ENCODE measurements at places on chromosomes 4 and X.

DNA sequence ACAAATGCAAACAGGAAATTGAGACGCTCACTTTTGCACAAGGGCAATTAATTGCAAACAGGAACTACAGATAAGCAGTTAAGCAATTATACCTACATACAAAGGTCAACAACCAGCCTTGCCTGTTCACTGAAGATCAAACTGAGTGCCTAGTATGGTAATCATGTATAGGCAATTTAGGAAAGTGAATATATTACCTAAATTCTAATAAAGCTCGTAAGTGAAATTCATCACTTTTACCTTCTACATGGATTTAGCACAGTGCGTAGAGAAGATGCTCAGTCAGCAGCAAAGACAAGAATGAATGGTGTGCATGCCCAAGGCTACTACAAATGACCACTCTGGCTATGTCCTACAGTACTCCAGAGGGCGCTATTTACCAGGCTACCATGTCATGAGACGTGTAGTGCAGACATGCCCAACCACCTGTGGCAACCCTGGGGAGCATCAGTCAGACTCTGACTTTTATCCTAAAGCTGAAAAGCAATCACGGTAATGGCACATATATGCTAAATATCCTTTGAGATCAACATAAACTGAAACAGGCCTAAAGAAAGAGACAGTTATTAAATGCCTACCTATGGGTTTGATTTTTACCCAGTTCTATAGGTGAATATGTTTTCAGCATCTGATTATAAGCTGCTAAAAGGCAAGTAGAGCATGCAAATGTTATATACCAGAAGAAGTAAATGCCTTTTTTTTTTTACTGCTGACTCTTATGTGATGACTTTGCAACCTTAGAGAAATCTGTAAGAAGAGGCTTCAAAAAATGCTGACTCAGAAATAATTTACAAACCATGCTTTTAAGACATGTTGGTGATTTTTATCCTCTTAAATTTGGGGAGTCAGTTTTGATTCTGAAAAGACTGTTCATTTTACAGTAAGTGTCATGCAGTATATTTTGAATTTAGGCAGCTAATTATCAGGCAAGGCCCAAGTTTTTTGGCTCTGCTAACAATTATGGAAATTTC is 178.0 kb downstream of the PPP3CA start:
- peak; percentile 72 for DNase-seq

- DNase-seq: no peak
These were observed 18.0 kb downstream of the TTC29 start for GRCh38 chr4:146927695-146928094.

GRCh38 chr4:83618431-83618830 is 82.5 kb downstream of the GPAT3 start:
- DNase-seq: no peak

DNA sequence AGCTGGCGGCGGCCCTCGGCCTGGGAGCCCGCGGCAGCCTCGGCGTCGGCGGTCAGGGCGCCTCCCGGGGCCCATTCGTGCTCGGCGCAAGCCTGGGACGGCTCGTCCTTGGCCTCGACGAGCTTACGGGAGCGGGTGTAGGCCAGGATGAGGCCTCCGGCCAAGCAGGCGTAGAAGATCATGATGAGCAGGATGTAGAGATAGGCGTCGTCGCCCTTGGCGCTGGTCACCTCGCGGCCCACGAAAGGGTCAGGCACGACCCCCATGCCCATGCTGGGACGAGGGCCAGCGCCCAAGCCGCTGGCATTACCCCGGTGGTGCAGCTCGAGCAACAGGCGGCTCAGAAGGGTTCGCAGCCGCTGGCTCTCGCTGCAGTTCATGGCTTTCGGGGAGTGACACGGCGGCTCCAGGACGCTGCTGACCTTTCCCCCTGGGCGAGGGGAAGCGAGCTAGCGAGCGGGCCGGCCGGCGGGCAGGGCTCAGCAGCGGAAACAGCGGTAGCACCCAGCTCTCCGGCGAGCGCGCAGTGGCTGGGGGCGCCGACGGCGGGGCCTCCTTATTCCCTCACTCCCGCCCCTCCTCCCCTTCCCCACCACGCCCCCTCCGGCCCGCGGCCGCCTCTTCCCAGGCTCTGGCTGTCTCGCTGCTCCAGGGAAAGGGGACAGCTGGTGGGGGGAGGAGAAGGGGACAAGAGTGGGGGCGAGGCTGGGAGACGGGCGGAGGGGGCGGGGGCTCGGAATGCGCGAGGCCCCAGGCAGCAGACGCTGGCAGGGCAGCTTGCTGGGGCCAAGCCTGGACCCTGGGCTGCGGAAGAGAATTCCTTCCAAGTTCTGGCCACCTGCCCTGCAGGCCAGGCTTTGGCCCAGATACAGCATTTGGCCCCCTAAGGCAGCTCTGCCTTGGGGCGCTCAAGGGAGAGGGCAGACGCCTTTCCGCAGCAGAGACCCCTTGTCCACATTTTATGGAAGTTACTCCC is at the start of gene KCNE5:
Gene KCNE5, minus strand, starts transcription at position 532 of the 976 bp plus-strand sequence. Its CDS starts 152 bp downstream, at position 380.
- DNase-seq: no peak

GRCh38 chr4:110484767-110485166 is 8.8 kb downstream of the ENPEP start:
- DNase-seq: no peak
